ENCODE measurements at places on chromosomes 16 and 17.

GRCh38 chr16:27204312-27204915 lies 1.1 kb downstream of the KDM8 start:
- no peak for DNase-seq

- DNase-seq: peak; percentile 91
Measured at GRCh38 chr17:28033972-28034714, 8.3 kb upstream of the NLK start.

DNA sequence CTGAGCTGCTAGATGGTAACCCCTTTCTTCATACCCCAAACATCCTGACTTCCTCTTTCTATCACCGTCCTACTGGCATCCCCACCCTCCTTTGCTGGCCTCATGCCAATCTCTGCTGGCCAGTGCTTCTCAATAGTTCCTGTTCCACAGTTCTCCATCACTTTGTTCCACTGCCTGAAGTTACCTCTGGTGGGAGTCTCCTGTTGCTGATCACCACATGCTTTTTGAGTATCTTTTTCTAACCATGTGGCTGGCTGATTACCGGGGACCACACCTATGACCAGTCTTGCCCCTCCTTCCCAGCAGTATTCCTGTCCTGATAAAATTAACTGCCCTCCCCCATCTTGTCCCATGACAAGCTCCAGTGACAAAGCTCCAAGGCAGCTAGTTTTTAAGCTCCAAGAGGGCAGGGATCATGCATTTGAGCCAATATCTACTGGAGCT lies 380.4 kb upstream of the CCL2 start:
- DNase-seq: no peak

- no peak for DNase-seq
Measured at GRCh38 chr17:13561606-13562270, 40.0 kb downstream of the HS3ST3A1 start.

Measured in HFFc6 (cell line).